A549 treated with dexamethasone at 1 μM for 4 hours (cell line): ENCODE measurements at places on chromosomes 3 and 15. TPM values are rescaled to one million over a fixed set of nuclear protein-coding genes. Genes with fewer than 3 reads are reported as not detected.

CLDN18 gene
- total RNA-seq, result not detected in 5 replicates

CDC25A gene
- total RNA-seq, result 8.2 to 10.2 TPM (median 9.2 TPM) in 5 replicates

HTR3E gene
- total RNA-seq, result not detected in 5 replicates

RNU5B-1 gene
- total RNA-seq, result not detected in 5 replicates

WWTR1 gene
- total RNA-seq, result 160 to 212 TPM (median 173 TPM) in 5 replicates

FAM227B gene
- total RNA-seq, result 0.77 to 1.4 TPM (median 1.2 TPM) in 5 replicates

LRRC15 gene
- 0.12 to 0.25 TPM (median 0.14 TPM) in 5 replicates for total RNA-seq

GLDN gene
- 0.01 to 0.09 TPM (median 0.04 TPM) in 4 of 5 replicates, not detected in the other for total RNA-seq

KPNA1 gene
- 50.3 to 76.3 TPM (median 67.9 TPM) in 5 replicates for total RNA-seq

ZDHHC19 gene
- total RNA-seq, result 0.17 to 0.21 TPM (median 0.19 TPM) in 3 of 5 replicates, not detected in the others

CCDC39 gene
- total RNA-seq, result not detected in 5 replicates

ARNT2 gene
- 14.0 to 19.3 TPM (median 18.0 TPM) in 5 replicates for total RNA-seq

CCDC9B gene
- 13.0 to 26.8 TPM (median 19.2 TPM) in 5 replicates for total RNA-seq

PROK2 gene
- not detected in 5 replicates for total RNA-seq

COMMD2 gene
- 30.5 to 36.1 TPM (median 34.4 TPM) in 5 replicates for total RNA-seq

TRA2B gene
- 178 to 194 TPM (median 181 TPM) in 5 replicates for total RNA-seq

FBXO40 gene
- total RNA-seq, result not detected in 5 replicates

ZIC1 gene
- total RNA-seq, result 0.02 to 0.14 TPM in 2 of 5 replicates, not detected in the others

FETUB gene
- total RNA-seq, result 0.13 to 0.38 TPM (median 0.23 TPM) in 5 replicates

DAZL gene
- not detected in 5 replicates for total RNA-seq

SNURF gene
- 4.2 to 16.4 TPM (median 6.7 TPM) in 5 replicates for total RNA-seq

KLHDC8B gene
- total RNA-seq, result 4.2 to 6.0 TPM (median 5.0 TPM) in 5 replicates

ALDH1L1 gene
- total RNA-seq, result 0.12 to 0.22 TPM (median 0.17 TPM) in 5 replicates

SLC22A13 gene
- 0.07 to 0.09 TPM (median 0.08 TPM) in 4 of 5 replicates, not detected in the other for total RNA-seq

SSUH2 gene
- total RNA-seq, result 0.45 to 1.4 TPM (median 0.82 TPM) in 5 replicates

ZNF774 gene
- total RNA-seq, result 0.71 to 1.6 TPM (median 1.3 TPM) in 5 replicates

CAMK2N2 gene
- total RNA-seq, result 0.96 to 2.0 TPM (median 1.5 TPM) in 5 replicates

PPP2R3A gene
- total RNA-seq, result 1.4 to 2.6 TPM (median 2.1 TPM) in 5 replicates

MED12L gene
- 0.23 to 0.90 TPM (median 0.41 TPM) in 5 replicates for total RNA-seq

HCLS1 gene
- total RNA-seq, result 0.08 to 0.15 TPM (median 0.11 TPM) in 4 of 5 replicates, not detected in the other

POLR2H gene
- 65.2 to 72.1 TPM (median 66.4 TPM) in 5 replicates for total RNA-seq

VILL gene
- total RNA-seq, result 0.12 to 0.22 TPM (median 0.17 TPM) in 4 of 5 replicates, not detected in the other

TGM4 gene
- total RNA-seq, result 0.25 to 0.39 TPM (median 0.27 TPM) in 5 replicates

CALML4 gene
- 5.9 to 9.6 TPM (median 8.6 TPM) in 5 replicates for total RNA-seq

TM6SF1 gene
- 0.06 to 0.20 TPM (median 0.12 TPM) in 5 replicates for total RNA-seq

CFAP161 gene
- total RNA-seq, result not detected in 5 replicates

ACKR4 gene
- total RNA-seq, result 0.04 TPM in 1 of 5 replicates, not detected in the others

ACAD11 gene
- 3.9 to 5.2 TPM (median 4.5 TPM) in 5 replicates for total RNA-seq

PLIN1 gene
- total RNA-seq, result 0.06 to 0.09 TPM (median 0.08 TPM) in 5 replicates

FGD5 gene
- 0.04 to 0.07 TPM in 2 of 5 replicates, not detected in the others for total RNA-seq

GOLGA8Q gene
- total RNA-seq, result 0.09 to 0.17 TPM in 2 of 5 replicates, not detected in the others

SPATA12 gene
- total RNA-seq, result 0.26 to 0.38 TPM (median 0.32 TPM) in 5 replicates

RAF1 gene
- total RNA-seq, result 56.8 to 65.8 TPM (median 62.4 TPM) in 5 replicates

DNAH12 gene
- 0.01 to 0.18 TPM (median 0.07 TPM) in 5 replicates for total RNA-seq

AADAC gene
- 9.0 to 12.4 TPM (median 11.0 TPM) in 5 replicates for total RNA-seq

SHC4 gene
- 0.71 to 1.3 TPM (median 1.1 TPM) in 5 replicates for total RNA-seq

PRSS50 gene
- total RNA-seq, result not detected in 5 replicates

FEZF2 gene
- not detected in 5 replicates for total RNA-seq

PLSCR5 gene
- total RNA-seq, result not detected in 5 replicates

CEP97 gene
- 3.3 to 6.4 TPM (median 5.2 TPM) in 5 replicates for total RNA-seq
